ENCODE measurements at places on chromosomes 16 and 17.

DNA sequence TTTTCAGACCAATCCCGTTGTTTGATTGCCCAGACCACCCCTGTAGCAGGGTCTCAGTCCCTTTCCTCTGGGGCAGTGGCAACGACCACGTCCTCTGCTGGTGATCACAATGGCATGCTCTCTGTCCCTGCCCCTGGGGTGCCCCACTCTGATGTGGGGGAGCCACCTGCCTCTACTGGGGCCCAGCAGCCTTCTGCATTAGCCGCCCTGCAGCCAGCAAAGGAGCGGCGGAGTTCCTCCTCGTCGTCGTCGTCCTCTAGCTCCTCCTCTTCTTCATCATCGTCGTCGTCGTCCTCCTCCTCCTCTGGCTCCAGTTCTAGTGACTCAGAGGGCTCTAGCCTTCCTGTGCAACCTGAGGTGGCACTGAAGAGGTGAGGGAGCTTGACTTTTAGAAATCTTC is 9.2 kb downstream of the ELOB start:
- no peak for DNase-seq

DNA sequence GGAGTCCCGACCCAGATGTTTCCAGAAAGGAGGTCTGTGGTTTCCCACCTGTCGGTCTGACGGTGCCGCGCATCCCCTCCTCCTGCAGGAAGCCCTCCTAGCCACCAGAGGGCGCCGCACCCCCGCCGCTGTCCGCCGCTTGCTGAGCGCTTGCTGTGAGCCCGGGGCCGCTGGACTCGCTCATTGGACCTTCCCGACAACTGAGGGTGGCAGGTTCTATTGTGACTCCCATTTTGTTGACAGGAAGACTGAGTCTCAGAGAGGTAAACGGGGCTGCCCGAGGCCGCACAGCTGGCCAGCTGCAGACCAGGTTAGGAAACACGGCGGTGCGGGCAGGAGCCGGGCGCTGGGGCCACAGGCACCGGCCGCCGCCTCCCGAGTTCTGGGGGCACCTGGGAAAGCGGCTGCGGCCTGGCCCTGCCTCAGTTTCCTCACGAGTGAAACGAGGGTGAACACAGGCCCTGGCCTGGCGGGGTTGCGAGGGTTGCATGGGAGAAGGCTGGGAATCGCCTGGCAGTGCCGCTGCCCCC is 191.1 kb upstream of the CIBAR2 start:
- no peak for DNase-seq

DNA sequence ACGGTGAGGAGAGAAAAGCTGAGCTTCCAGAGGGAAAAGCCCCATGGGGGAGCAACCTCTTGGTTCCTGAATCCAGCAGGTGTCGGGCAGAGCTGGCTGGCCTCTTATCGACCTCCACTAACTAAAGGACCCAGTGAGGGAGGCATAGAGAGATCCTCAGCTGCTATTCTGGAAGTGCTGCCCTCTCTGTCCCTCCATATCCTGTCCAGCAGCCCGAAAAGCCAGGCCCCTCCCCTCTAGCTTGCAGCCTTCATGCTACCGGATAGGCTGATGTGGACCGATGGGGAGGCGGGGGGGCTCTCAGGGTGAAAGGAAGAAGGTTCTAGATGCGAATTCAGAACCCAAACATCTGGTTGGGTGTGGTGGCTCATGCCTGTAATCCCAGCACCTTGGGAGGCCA is 24.9 kb downstream of the MXRA7 start:
- DNase-seq, result no peak

DNA sequence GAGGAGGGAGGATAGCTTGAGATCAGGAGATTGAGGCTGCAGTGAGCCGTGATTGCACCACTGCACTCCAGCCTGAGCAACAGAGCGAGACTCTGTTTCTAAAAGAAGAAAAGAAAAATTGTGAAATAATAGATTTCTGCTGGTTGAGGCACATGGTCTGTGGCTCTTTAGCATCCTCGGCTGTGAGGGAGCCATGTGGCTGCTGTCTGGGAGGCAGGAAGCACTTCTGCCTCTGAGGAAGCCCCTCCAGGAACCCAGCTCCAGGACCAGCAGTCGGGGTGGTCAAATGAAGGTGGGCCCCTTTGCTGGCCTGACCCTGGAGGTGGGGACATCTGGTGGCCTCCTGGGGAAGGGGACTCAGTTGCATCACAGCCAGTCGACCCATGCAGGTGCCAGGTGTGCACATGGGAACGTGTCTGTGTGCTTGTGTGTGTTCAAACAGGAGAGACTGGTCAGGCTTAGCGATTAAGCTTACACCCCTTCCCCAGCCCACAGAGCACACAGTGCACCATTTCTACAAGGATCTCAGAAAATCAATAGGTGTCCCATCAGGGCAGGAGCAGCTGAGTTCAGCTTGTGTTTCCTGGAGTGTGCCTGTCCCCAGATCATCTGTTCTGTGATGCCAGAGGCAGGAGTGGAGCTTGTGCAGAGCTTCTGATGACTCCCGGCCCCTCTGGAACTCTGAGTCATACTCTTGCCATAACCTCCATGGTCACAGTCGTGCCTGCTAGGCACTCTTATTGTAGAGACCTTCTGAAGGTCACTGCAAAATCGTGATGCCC is 24.3 kb upstream of the MGAT5B start:
- DNase-seq, result no peak

DNA sequence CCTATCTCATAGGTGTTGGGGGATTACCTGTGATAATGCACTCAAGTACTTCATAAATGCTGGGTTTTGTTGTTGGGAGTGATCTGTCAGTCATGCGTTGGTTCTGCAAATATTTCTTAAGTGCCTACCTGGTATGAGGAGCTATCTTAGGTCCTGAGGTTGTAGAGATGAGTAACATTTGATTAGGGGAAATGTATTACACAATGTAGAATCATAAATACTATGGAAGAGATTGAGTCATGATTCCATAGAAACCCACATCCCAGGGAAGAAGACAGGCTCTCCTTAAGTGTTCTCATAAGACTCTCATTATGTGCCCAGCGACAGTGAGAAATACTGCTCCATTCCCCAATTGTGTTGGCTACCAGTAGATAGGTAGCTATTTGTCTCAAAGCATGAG is 240.1 kb downstream of the FTO start:
- no peak for DNase-seq

DNA sequence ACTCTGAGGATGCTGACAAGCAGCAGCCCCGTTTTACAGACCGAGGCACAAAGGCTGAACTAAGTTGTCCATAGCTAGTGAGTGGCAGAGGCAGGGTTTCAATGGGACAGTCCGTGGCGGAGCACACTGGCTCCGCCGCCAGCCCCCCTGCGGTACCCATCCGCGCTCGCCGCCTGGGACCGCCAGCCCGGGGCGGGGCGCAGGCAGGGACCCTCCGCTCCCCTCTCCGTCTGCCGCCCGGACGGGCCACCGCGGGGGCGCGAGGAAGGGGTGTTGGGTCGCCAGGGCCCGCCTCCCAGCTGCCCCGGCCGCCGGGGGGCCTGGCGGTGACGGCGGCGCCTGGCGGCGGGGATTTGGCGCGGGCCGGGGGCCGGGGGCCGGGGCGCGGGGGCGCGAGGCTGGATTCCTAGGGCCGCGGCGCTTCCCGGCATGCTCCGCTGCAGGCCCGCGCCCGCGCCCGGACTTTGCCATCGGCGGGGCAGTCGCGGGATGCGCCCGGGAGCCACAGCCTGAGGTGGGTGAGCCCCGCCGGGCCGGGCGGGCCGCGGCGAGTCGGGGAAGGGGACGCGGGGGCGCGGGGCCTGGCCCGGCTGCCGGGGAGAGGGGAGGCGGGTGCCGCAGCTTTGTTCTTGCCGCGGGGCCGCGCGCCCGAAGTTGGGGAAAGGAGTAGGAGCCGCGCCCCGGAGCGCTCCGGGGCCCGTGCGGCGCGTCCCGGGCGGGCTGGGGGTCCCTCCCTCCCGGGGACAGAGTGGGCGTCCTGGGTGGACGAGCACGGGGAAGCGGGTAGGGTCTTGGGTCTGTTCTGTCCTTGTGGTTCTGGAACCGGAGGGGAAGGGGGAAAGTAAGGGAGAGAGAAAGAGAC is at the start of gene TMEM98:
TSS of gene TMEM98 (plus strand) at position 430 of the 862 bp plus-strand sequence. CDS start 3,376 bp downstream, outside the sequence.
- no peak for DNase-seq

GRCh38 chr17:82054351-82055022 is 2.8 kb downstream of the GPS1 start:
- no peak for DNase-seq

- no peak for DNase-seq
These were observed 14.5 kb upstream of the PRM1 start for GRCh38 chr16:11295672-11296071.

DNA sequence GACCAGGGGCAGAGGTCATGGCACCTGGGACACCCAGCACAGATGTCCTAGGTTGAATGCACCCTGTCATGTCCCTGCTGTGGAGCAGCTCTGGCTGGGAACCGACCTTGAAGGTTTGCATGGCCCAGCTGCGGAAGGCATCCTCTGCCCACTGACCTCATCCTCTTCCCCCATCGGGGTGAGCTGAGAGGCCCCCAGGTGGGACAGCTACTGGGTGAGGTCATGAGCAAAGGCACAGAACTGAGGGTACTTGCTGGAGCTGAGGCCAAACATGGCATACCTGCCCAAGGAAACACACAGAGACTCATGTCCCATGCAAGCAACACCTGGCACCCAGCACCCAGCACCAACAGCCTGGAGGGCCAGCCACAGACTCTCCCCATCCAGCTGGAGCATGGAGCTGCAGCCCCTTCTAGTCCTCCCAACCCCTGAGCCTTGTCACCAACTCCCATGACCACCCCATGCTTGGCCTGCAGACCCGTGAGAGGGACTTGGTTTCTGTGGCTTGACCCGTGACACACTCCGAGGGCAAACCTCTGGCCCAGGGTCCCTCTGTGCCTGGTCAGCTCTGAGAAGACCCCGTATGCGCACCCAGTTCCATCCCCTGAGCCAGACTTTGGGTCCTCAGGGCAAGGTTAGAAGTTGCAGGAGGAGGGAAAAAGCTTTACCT is 33.1 kb downstream of the LGALS9 start:
- DNase-seq, result no peak

- DNase-seq, result no peak
These were observed 7.2 kb upstream of the KRT36 start for GRCh38 chr17:41496803-41497484.

DNA sequence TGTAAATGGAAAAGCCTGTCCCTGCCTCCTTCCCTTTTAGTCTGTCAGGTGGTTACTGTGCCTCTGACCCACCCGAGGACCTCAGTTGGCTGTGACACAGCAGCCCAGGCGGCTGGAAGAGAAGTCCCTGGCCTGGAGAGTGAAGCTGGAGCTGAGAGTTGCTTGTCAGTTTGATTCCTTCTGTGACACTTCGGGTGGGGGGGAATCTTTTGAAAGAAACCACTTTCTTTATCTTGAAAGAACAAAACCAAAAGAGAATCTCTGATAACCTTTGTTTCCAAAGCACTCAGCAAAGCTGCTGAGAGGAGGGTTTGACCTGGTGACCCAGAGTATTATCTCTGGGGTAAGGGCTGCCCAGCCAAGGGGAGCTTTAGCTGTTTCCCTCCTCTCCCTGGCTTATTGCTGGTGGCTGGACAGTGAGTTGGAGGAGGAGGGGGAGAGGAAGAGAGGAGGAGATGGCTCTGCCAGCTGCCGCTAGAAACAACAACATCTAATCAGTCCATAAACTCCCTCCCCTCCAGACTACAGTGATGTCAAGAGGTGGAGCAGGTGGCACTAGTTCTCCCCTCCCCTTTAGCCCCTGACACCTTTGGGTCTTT is 34.0 kb downstream of the YPEL2 start:
- DNase-seq, result peak; percentile 33

GRCh38 chr16:22728167-22728836 is 85.7 kb upstream of the HS3ST2 start:
- DNase-seq, result no peak

- no peak for DNase-seq
These were observed 45.9 kb downstream of the HS3ST3B1 start for GRCh38 chr17:14346801-14347200.

DNA sequence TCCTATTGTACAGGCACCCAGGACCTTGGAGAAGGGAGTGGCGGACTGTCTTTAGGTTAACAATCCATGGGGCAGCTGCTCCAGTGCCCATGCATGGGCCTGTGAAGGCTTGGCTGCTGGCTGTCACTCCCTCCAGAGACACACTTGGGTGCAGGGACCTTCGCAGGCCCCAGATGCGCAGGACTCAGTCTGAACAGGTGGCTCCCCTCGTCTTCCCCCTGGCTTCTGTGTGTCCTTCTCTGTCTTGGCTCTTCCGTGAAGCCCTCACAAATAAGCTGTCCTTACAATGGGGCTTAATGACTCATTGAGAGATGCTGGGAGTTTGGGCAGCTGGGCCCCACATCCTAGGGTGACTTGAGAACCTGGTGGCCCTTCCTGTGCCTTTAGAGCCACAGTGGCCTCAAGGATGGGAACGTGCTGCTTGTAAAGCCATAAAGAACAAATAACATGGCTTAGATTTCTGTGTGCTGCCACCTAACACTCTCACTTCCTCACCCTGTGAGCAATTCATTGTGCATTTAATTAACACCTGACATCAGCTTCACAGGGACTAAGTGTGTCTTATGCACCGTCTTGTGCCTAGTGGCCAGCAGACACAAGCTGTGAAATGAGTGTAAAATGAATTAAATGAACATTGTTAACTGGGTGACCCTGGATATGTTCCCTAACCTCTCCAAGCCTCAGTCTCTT is 340.7 kb downstream of the SNX29 start:
- DNase-seq, result no peak

DNA sequence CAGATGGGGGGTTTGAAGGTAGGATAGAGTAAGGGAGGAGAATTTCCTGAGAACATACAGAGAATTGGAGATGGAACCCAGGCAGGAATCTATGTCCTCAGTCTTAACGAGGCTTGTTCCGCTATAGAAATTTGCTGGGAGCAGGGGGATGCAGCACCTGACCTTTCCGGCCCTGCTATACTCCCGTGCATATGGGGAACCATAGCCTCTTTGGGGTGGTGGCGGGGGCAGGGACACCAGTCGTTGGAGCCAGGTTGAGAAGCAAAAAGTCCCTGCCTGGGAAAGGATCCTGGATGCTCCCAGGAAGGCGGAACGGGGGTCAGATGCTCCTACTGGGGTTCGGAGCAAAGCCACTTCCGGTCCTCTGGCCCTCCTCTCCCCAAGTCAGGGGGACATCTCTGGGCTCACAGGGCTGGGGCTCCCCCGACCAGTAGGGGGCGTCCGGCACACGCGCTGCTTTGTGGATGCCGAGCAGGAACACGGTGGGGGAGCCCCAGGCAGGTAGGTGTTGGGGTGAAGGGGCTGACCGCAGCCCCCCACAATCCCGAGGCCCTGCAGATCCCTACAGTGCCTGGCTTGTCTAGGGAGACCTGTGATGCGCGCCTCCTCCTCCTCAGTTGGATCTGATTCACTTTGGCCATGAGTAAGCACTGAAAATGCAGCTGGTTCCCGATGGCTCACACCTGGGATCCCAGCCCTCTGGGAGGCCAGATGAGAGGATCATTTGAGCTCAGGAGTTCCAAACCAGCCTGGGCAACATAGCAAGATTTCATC is 15.5 kb upstream of the TFAP4 start:
- peak; percentile 12 for DNase-seq

DNA sequence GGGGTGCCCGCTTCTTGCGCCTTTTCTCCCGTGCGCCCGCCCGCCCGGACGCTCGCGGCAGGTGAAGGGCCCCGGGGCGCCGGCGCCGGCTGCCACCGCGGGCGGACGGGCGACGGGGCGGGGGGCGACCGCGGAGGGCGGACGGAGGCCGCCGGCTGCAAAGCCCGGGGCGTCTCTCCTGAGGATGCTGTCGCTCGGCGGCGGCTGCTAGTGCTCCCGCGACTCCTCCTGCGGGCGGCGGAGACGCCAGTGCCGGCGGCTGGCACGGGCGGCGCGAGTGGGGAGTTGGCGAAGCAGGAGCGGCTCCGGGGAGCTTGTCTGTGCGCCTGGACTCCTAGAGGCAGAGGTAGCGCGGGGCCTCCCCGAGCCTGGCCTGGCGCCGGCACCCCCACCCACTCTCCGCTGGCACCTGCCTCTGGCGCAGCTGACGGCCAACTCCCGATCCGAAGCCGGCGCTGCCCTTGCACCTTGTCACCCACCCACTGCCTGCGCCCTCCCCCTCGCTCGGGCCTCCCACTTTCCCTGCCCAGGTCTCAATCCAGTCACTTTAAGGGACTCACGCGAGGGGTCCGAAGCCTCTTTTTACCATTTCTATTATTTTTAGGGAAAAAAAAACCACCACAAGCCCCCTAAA is at the start of gene FAM20A:
TSS of gene FAM20A (minus strand) at position 437 of the 634 bp plus-strand sequence. CDS start 701 bp downstream, outside the sequence.
- DNase-seq, result no peak
